Stimulated activated CD4-positive, alpha-beta T cell treated with anti-CD3 and anti-CD28 coated beads, Interleukin-1b, Interleukin-23, amount 100 ng/mL, for 4 hours (primary cell): ENCODE measurements at places on chromosomes 16 and 17.

- no peak for DNase-seq
These were observed 175.3 kb downstream of the UTP18 start for GRCh38 chr17:51435641-51436091.

DNA sequence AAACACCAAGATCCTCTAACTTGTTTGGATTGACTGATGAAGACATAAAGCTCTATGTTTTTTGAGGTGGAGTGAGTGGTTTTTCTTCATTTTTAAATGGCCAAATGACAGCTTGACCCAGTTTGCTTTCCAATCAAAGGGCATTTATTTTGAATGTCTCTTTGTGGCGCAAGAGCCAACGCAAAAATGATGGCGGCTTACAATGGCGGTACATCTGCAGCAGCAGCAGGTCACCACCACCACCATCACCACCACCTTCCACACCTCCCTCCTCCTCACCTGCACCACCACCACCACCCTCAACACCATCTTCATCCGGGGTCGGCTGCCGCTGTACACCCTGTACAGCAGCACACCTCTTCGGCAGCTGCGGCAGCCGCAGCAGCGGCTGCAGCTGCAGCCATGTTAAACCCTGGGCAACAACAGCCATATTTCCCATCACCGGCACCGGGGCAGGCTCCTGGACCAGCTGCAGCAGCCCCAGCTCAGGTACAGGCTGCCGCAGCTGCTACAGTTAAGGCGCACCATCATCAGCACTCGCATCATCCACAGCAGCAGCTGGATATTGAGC lies 329 bp downstream of the NLK start:
- DNase-seq = no peak

GRCh38 chr16:70646260-70647241 lies at the start of gene IL34:
Gene IL34, plus strand, starts transcription at chr16:70646559. Its CDS starts 389 bp downstream, at chr16:70646948.
- DNase-seq = no peak

DNA sequence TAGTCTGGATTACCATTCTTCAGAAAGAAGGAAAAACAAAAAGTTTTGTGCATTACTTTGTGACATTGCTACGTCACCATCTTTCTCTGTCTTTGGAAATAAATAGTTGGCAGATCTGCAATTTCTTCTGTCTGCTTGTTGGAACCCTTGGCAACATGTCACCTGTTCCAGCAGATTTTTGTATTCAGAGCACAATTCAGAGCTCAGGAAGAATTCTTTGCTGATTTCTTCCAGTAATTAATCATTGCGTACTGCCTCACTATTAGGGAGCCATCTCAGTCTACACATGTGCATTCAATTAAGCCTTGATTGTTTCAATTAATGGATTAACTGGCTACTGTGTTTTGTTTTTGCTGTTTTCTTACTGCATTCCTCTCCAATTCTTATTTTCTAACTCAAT lies 467.2 kb downstream of the CDH8 start:
- no peak for DNase-seq

DNA sequence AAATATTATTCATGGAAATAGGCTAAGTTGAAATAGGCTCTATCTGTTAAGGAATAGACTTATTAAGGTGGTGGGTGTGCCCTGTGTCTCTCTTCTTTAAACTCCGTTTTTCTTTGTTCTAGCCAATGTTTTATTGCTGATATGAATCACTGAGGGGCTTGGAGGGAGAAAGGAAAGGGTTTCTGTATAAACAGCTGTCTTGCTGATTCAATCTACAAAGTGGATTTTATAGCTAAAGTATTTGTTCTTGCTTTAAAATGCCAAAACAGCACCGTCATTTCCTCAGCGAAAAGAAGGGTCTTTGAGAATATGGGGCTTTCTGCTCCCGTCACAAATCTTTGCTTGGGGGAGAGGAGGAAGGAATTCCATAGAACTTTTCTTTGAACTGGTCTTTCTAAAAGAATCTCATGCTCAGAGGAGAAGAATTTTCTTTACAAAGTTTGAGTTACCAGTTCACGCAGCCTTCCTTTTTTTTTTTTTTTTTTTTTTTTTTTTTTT lies 39.3 kb downstream of the MSI2 start:
- DNase-seq = no peak

DNA sequence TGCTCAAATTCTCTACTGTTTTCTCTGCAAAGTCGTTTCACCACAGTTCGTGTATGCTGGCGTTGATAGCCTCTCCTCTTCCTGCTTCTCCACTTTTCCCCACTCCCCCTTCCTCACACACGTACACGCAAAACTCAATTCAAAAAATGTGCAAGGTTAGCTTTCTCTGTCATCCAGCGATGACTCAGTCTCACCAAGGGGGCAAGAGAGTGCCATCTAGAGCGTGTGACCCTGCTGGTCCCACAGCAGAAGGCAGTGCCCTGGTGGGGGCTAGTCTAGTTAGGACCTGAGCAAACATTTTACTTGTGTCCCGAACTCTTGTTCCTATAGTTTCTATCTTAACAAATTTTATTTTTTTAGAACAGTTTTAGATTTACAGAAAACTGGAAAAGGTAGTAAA lies 121.2 kb upstream of the CHMP6 start:
- DNase-seq = no peak

DNA sequence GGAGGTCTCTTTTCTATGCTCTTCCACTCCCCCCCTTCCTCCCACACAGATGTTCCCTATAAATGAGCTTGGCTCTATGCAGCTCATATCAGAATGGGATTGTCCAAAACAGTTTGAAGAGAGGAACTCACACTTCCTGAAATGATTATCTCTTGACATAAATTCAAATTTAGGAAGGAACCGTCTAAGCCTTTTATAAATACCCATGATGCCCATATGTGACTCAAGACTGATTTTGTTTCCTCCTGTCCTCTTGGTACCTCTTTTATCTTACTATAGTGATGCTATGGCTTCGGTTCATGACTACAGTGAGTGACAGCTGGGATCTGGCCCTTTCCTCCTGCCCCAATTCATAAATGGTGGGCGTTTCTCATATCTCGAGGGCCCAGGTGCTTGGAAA lies 16.6 kb upstream of the TERF2 start:
- no peak for DNase-seq

GRCh38 chr16:49343291-49343690 lies 30.3 kb upstream of the C16orf78 start:
- DNase-seq = no peak

DNA sequence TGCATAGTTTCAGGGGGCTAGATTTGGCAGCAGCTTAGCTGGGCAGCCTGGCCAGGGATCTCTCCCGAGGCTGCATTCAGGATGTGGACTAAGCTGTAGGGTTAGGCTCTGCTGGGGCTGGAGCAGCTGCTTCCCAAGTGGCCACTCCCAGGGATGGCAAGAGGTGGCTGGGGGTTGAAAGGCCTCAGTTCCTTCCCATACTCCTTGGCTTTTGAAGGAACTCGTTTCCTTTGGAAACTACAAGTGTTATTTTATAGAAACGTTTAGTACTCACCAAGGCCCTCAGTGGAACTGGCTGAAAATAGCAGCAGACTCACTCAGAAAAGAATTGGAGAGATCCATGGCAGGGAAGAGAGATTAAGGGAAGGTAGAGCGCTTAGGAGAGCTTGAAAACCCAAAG lies 76.4 kb downstream of the WWP2 start:
- no peak for DNase-seq

- DNase-seq = no peak
These were observed 93.9 kb upstream of the FA2H start for GRCh38 chr16:74868501-74868900.

DNA sequence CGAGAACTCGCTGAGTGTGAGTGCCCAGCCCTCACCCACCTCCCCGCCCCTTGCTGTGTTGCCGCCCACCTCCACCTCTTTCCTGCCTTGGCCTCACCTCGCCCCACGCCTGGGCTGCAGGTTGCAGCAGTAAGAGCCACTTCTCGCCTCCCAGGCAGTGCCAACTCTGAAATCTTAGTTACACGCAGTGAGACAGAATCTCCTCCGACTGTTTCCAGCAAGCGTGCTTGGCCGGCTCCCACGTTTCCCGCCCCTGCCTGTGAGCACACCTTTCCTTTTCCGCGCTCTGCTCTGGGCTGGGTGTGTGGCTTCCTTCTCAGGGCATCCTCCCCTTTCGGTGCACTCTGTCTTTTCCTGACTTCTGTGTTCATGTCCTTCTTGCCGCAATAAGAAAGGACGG lies 5.7 kb downstream of the ENGASE start:
- no peak for DNase-seq

- no peak for DNase-seq
These were observed 10.8 kb downstream of the MRPS23 start for GRCh38 chr17:57838857-57839570.

- no peak for DNase-seq
These were observed 1.9 kb upstream of the PITPNM3 start for GRCh38 chr17:6558276-6558675.

- no peak for DNase-seq
These were observed 11.5 kb downstream of the CLUH start for GRCh38 chr17:2700030-2700490.

- peak; percentile 47 for DNase-seq
These were observed 2.1 kb downstream of the HES7 start for GRCh38 chr17:8121681-8122421.

DNA sequence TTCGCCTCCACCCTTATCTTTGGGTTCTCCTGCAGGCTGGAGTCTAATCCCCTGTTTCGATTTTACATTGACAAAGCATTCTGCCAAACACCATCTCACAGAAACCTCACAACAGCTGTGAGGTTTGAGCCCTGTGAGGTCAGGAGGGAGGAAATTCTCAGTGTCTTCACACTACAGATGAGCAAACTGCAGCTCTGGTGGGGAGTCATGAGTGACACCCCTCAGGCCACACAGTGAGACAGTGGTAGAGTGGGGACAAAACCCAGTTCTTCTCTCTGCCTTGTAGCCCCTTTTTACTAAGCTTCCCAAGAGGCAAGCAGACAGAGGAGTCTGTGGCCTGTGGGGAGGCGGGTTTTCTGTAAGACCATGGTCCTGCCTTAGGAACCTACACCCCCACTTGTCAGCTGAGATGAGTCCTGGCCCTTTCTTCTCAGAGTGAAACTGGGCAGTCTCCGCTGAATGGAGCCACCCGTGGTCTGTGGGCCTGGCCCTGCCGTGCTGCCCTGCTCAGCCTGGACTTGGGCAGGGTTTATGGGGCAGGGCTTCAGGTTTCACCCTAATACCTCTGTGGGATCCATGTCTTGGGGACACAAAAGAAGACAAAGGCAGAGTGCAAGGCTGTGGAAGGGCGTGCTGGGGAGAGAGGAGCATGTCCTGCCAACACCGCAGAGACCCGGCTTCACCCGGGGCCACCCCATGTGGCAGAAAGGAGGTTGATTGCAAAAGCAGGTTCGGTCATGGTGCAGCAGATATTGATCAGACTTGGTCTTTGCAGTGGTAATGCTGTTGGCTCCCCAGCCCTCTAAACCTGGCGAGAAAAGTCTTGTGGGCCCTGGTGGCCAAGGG lies 59.0 kb downstream of the ABR start:
- DNase-seq = no peak

DNA sequence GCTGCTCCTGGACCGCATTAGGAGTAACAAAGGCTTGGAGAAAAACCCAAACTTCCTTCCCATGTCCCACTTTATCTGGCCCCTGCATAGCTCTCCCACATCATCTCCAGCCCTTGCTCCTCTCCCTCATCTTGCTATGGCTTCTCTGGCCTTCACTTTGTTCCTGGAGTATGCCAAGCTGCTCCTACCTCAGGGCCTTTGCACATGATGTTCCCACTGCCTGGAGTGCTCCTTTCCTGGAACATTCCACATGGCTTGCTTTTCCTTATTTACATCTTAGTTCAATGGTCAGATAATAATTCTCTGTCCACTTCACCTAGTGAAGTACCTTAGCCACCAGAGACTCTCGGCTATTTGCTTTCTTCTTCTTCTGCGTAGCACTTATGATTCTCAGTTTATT lies 4.3 kb upstream of the KSR1 start:
- DNase-seq = no peak

DNA sequence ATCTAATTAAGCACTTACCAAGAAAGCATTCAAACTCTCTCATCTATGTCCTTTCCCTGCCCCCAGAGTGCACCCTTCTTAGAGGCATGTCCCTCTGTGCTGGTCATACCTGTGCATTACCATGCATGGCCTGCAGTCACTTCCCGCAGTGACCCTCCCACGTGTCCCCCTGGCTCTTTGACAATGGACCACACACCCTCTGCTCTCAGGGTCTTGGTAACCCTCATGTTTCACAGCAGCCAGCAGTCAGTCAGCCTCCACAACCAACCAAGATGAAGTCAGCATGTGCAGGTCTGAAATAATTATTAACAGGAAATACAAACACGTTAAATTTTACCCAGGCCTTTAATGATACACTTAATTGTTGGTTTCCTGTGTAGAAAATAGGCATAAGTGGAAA lies 10.1 kb downstream of the KRT33A start:
- DNase-seq = no peak

GRCh38 chr17:70128727-70129238 lies 40.5 kb upstream of the KCNJ2 start:
- no peak for DNase-seq

- DNase-seq = no peak
These were observed 9.1 kb downstream of the PTRH2 start for GRCh38 chr17:59698143-59698542.

- no peak for DNase-seq
These were observed 45.2 kb downstream of the TMEM100 start for GRCh38 chr17:55677446-55677845.

DNA sequence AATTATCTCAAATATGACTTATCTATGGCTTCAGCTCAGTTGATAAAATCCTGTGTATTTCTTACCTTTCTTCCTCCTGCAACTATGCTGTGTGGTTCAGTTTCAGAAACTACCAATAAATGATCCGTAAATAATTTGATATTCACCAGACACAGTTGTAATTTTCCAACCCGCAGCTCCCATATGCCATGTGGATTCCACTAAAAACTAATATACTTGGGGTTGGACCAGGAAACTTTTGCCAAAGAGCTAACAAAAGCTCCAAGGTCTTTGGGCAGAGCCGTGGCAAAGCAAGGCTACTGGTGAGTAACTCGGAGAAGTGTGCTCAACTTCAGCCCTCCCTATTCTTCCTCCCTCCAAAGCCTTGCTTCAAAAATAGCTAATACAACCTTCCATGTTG lies 2.3 kb upstream of the CHST6 start:
- DNase-seq = no peak

DNA sequence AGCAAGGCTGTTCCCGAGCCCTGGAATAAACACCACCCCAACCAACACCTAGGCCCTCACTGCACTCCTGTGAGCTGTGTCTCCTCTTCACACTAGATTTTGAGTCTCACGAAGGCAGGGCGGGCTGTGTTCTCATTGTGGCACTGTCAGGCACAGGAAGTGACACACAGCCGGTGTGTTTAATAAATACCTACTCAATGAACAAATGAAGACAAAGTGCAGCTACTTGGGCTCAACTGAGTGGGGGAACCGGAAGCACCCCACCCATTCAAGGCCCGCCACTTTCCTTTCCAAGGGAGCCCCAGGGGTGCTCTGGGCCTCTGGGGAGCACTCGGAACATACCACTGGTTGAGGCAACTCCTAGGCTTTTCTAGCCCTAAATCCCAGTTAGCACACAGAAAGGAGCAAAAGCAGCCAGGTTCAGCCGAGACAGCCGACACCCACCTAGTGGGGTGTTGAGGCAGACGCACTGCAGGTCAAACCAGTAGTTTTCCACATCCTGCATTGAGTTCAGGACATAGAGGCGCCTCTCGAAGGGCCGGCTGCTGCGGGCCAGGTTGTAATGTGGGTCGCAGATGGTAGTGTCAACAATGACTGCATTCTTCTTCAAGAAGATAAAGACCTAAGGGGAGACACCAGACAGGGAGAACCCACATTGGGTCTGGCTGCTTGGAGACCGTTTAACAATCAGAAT lies 57.7 kb downstream of the GTF3C1 start:
- no peak for DNase-seq
